Stimulated activated naive CD4-positive, alpha-beta T cell (primary cell): ENCODE measurements at places on chromosomes 5 and 9.

- no peak for DNase-seq
Measured at GRCh38 chr5:58404734-58405133, 55.2 kb downstream of the PLK2 start.

DNA sequence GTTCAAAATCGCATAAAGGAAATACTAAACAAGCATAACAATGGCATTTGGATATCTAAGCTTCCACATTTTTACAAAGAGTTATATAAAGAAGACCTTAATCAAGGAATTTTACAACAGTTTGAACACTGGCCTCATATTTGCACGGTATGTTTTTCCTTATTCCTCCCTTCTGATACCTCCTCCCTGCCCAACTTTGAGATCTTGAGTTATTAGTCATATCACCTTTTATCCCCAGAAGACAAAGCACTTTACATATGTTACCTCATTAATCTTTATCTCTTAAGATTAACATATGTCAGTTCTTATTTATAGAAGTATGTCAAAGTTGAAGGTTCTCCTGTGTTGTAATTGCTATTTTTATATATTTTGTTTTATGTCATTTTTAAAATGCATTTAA is 29.8 kb downstream of the TDRD7 start:
- DNase-seq: no peak

- peak; percentile 82 for DNase-seq
Measured at GRCh38 chr5:39209924-39210323, 9.4 kb downstream of the FYB1 start.

- DNase-seq: no peak
Measured at GRCh38 chr5:37575541-37576489, 196.7 kb downstream of the WDR70 start.

DNA sequence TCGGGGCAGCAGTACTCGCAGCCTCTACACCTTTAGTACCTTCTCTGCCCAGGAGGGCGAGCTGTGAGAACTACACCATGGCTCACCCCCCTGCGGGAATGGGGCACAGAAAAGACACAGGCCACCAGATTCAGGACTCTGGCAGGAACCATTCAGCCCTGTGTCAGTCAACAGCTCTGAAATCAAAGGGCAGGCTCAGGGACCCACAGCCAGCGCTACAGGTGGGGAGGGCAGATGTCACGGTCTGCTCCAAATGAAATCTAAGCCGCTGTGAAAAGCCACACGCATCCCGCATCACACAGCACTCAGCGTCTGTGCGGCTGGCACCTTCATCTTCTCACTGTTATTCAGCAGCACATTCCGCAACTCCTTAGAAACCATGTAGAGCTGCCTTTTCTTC is 27.9 kb downstream of the NSUN2 start:
- DNase-seq: no peak

GRCh38 chr5:116441223-116441622 is 133.4 kb downstream of the SEMA6A start:
- no peak for DNase-seq

GRCh38 chr9:77595426-77596095 is 52.6 kb downstream of the GNA14 start:
- DNase-seq: no peak

DNA sequence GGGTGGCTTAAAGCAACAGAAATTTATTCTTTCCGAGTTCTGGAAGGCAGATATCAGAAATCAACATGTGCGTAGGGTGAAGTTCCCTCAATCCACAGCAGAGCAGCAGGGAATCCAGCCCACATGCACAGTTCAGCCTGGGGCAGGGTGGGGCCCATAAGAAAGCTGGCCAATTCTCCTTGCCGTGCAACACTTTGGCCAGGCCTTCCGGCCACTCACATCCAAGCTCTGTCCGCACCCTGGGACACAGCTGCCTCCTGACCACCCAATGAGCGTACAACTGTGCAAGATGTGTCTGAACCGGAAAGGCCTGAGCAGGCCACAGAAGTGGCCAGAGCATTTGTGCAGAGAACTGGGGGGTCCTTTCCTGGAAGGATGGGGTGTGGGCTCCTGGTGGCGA is 274.9 kb downstream of the GADD45G start:
- no peak for DNase-seq

GRCh38 chr5:90747175-90747574 is 188.6 kb downstream of the ADGRV1 start:
- DNase-seq: no peak

- no peak for DNase-seq
Measured at GRCh38 chr9:134549336-134549735, 92.3 kb upstream of the COL5A1 start.

DNA sequence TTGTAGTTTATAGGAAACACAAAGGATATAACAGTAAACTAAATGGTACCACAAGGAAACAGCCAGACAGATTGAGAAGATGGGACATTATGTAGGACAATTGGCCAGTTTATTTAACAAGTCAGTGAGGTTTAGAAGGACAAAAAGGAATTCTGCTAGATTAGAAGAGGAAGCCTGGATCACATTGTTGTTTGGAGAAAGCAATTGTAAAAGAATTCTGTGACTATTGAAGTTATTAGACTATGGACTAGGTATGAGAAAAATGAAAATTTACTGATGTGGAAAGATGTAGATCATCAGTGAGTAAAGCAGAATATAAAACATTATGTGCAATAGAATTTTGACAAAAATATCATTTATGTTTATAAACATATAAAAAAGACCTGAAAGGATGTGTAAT is 97.1 kb downstream of the CFAP95 start:
- DNase-seq: no peak

DNA sequence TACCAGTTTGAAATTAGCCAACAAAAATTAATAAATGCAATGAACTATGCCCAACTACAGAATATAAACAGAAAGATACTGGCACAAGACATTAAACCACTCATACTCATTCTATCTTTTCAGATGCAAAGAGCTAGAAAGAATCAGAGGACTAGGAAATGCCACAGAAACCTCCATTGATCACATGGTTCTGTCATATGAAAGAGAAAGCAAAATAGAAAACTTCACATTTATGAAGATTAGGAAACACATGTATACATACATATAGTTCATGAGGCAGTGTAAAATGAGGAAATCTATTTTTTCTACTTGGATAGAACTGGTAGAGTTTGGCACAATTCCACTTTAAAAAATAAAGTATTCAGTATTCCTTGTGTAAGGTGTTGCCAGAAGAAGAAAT is 275.1 kb upstream of the PTGER4 start:
- no peak for DNase-seq

DNA sequence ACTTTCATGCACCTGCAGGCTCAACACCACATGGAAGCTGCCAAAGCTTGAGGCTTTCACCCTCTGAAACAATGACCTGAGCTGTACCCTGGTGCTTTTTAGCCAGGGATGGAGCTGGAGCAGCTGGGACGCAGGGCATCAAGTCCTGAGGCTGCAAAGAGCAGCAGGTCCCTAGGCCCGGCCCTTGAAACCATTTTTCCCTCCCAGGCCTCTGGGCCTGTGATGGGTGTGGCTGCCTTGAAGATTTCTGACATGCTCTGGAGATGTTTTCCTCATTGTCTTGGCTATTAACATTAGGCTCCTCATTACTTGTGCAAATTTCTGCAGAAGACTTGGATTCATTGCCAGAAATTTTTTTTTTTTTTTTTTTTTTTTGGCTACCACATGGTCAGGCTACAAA is 30.3 kb upstream of the GHR start:
- no peak for DNase-seq

DNA sequence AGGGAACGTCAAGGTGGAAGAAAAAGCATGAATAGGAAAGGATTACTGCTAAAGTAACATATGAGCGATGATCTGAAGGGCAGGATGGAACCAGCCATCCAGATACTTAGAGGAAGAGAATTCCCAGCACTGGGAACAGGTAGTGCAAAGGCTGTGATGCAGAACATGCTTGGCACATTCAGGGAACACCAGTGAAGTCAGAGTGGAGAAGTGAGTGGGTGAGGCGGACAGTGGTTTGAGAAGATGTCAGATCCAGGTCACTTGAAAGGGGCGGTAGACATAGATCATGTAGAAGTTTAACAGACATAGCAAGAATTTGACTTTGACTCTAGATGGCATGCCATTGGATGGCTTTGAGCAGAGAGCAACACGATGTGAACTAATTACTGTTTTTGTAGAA is 374.2 kb downstream of the PDE4D start:
- DNase-seq: no peak

DNA sequence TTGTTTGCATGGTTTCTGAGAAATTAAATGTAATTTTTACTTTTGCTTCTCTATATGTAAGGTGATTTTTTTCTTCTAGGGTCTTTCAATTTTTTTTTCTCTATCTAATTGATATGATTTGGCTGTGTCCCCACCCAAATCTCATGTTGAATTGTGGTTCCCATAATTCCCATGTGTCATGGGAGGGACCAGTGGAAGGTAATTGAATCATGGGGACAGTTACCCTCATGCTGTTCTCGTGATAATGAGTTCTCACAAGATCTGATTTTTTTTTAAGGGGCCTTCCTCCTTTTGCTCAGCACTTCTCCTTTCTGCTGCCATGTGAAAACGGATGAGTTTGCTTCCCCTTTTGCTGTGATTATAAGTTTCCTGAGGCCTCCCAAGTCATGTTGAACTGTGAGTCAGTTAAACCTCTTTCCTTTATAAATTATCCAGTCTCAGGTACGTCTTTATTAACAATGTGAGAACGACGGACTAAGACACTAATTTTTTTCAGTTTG is 150.8 kb downstream of the MTRR start:
- no peak for DNase-seq

- DNase-seq: no peak
Measured at GRCh38 chr9:96567203-96567700, 52.4 kb downstream of the CDC14B start.

- DNase-seq: no peak
Measured at GRCh38 chr9:110591526-110591925, 12.0 kb upstream of the SVEP1 start.

DNA sequence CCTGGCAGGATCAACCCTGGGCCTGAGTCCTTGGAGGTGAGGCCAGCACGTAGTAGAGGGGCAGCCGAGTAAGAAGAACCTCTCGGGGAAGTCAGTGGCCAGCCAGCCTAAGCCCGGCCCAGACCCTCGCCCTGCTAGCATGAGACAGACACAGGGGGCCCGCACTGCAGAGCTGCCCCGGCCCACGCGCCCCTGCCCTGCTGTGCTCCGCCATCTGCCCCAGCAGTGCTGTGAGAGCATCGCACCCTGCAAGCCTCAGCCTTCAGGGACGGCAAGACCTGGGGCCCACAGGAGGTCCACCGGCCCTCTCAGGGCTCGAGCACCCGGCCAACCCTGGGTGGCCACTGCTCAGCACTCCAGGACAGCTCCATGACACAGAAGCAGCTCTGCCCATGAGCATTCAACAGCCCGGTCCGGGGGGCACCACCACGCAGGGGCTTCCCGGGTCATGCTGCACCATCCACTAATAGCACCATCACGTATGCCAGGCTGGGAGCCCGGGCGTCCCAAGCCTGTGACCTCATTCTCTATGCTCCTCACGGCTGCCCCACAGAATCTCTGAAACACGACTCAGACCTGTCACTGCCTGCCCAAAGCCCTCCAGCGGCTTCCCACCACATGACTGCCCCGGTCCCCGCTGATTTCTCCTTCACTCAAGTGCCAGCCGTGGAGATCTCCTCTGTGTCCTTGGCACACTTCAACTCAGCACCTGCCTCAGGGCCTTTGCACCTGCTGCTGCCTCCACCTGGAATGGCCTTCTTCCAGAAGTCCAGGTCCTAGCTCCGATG is 38.1 kb downstream of the ADAMTS2 start:
- no peak for DNase-seq

- DNase-seq: no peak
Measured at GRCh38 chr5:9156282-9156681, 389.6 kb downstream of the SEMA5A start.

DNA sequence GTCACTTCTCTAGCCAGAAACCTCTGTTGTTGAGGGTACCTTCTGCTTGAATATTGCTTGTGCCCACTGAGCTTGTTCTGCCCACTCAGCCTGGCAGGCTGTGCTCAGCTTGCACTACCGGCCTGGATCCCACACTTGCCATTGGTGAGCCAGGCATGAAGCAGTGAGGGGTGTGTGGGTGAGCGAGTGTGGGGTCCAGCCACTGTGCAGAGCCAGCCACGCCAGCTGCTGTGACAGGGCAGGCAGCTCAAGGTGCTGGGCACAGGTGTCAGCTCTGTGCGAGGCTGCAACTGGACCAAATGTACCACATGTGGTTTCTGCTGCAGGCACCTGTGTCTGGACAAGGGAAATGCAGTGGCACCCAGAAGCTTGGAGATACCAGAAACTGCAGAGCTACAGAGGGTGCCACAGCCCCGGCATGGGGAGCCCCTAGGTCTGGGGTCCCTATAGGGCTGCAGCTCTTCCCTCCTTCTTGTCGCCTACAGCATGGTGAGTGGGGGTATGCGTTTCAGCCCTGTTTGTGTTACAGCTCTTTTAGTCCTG is 305.1 kb upstream of the RIOK2 start:
- DNase-seq: no peak

GRCh38 chr5:82859451-82860140 is 217.6 kb downstream of the TMEM167A start:
- DNase-seq: no peak

GRCh38 chr5:55344392-55344992 is 36.7 kb downstream of the MTREX start:
- DNase-seq: peak; percentile 55

- no peak for DNase-seq
Measured at GRCh38 chr9:69175486-69175885, 1.4 kb downstream of the TJP2 start.
